ENCODE measurements at places on chromosomes 1 and 21.

DNA sequence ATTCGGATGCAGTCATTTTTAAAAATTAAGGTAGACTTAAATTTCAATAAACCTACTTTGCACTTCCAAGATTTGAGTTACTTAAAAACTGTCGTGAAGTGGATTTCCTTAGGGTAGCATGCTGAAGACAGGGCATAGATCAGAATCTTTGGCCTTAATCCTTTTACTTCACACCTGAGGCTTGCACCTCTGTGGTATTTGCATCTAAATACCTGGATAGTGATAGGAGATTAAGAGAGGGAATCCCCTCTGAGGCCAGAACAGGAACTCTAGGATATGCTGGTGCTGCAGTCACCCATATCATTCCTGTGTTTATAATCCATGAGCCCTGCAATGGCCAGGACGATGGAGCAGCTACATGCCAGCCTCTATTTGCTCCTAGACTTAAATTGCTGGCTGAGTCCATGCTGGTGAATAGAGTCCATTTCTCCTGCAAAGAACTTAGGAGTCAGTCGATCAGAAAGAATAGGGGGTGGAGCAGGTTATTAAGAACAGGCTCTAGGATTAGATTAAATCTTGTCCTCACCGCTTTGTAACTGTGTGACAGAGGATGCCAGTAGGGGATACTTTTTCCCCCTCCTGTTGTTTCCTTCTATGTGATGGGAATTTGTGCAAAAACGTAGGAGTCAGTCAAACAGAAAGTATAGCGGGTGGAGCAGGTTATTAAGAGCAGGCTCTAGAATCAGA, 333.6 kb downstream of the DUSP10 start:
- H3K27ac ChIP-seq = no peak overlapping the region
- DNase-seq = no peak
- no peaks in the 10 kb centered on the region for H3K4me1 ChIP-seq
- H3K36me3 ChIP-seq = no peaks in the 10 kb centered on the region

- H3K4me1 ChIP-seq = peaks cover 4% of the 10 kb centered on the region
- H3K4me3 ChIP-seq = no peak overlapping the region
- peaks cover 58% of the 10 kb centered on the region for H3K27me3 ChIP-seq
- no peak overlapping the region for H3K27ac ChIP-seq
- no peak for DNase-seq
These were observed 9.2 kb downstream of the PDZK1IP1 start for GRCh38 chr1:47180603-47181094.

- peak overlapping the region; percentile 25 for H3K4me3 ChIP-seq
- H3K4me1 ChIP-seq = peaks cover 48% of the 10 kb centered on the region
- H3K27me3 ChIP-seq = no peaks in the 10 kb centered on the region
- H3K27ac ChIP-seq = peak overlapping the region; percentile 96
- H3K36me3 ChIP-seq = peaks cover 11% of the 10 kb centered on the region
These were observed 17.0 kb upstream of the CD2 start for GRCh38 chr1:116737020-116737854.

DNA sequence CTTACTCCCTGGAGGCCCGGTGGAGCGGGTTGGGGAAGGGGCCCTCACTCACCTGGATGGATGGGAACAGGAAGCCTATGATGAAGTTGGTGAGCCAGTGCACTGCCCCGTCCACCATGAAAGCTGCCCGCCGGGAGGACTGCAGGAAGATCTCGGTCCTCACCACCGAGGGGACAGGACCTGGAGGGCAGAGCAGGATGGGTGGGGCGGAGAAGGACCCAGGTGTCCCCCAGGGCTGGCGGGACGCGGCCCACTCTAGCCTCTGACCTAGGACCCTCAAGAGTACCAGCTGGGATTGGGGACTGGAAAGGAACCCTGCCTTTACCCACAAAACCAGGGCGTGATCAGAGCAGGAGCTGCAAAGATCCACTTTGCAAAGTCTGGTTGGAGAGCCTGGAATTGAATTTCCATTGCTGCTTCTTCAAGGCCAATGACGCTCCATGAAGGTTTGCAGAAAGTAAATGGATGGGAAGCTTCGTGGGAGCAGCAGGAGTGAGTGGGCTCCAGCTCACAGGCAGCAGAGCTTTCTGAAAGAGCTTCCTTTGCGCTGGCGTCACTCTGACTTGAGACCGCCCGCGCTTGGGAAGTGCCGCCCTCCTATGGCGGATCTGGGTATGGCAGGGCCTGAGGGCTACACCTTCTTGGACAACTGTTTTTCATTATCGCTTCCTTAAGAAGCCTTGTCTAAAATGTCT, 21.4 kb downstream of the SLC2A7 start:
- peaks cover 13% of the 10 kb centered on the region for H3K4me1 ChIP-seq
- DNase-seq = peak; percentile 91
- H3K27me3 ChIP-seq = peaks cover 35% of the 10 kb centered on the region
- H3K27ac ChIP-seq = peak overlapping the region; percentile 75
- no peaks in the 10 kb centered on the region for H3K36me3 ChIP-seq
- H3K4me3 ChIP-seq = peak overlapping the region; percentile 50

DNA sequence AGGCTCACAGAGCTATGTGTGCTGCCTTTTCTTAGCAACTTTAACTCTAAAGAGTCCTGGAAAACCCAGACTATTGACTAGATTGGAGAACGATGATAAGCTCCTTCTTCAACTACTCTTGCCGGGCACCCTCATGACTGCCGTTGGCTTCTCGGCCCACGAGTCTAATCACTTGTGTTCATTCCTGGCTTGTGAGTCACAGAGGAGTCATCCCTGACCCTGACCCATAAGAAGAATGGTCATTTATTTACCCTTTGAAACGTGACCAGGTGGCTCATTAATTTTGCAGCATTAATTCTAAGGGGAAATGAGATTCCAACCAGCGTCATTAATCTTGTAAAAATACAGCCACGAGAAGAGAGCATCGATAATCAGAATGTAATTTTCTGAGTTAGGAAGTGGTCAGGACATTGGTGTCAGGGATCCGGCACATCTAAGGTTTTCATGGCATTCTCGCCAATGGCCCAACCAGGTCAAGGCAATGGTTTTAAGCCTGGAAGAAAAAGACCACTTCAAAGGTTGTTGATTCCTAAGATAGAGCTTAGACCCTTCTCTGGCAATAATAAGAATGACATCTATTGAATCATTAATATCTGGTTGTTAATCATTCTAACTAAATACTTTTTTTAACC, 183.6 kb upstream of the RUNX1 start:
- H3K27ac ChIP-seq = no peak overlapping the region
- H3K4me3 ChIP-seq = no peak overlapping the region
- peaks cover 42% of the 10 kb centered on the region for H3K4me1 ChIP-seq
- no peak for DNase-seq
- peaks cover 2% of the 10 kb centered on the region for H3K27me3 ChIP-seq

- peak overlapping the region; percentile 6 for H3K27ac ChIP-seq
These were observed 13.4 kb downstream of the LRRC41 start for GRCh38 chr1:46289976-46290375.

GRCh38 chr1:12386130-12386529, 156.3 kb downstream of the VPS13D start:
- H3K27me3 ChIP-seq = no peaks in the 10 kb centered on the region
- peak overlapping the region; percentile 37 for H3K4me3 ChIP-seq
- peaks cover 86% of the 10 kb centered on the region for H3K36me3 ChIP-seq

DNA sequence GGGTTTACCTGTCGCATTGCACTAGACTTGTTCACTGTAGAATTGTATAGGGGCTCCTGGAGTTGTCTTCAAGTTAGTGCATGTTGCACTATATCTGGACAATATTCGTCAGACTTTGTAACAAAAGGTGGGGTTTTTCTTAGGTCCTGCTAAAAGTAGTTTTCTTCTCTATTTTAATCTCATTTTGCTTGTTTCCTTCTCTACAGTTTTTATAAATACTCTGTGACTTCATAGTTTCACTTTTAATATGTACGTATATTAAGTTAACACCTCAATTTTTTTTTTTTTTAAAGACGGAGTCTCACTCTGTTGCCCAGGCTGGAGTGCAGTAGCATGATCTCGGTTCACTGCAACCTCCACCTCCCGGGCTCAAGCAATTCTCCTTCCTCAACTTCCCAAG, 26.5 kb upstream of the MRPS6 start:
- H3K4me1 ChIP-seq = peaks cover 4% of the 10 kb centered on the region
- no peak overlapping the region for H3K27ac ChIP-seq
- no peak overlapping the region for H3K4me3 ChIP-seq
- peaks cover 9% of the 10 kb centered on the region for H3K27me3 ChIP-seq
- DNase-seq = no peak

GRCh38 chr1:213457186-213457585, 406.1 kb downstream of the RPS6KC1 start:
- peaks cover 4% of the 10 kb centered on the region for H3K27me3 ChIP-seq
- H3K4me1 ChIP-seq = no peaks in the 10 kb centered on the region
- no peak for DNase-seq
- no peak overlapping the region for H3K27ac ChIP-seq
- H3K36me3 ChIP-seq = no peaks in the 10 kb centered on the region

DNA sequence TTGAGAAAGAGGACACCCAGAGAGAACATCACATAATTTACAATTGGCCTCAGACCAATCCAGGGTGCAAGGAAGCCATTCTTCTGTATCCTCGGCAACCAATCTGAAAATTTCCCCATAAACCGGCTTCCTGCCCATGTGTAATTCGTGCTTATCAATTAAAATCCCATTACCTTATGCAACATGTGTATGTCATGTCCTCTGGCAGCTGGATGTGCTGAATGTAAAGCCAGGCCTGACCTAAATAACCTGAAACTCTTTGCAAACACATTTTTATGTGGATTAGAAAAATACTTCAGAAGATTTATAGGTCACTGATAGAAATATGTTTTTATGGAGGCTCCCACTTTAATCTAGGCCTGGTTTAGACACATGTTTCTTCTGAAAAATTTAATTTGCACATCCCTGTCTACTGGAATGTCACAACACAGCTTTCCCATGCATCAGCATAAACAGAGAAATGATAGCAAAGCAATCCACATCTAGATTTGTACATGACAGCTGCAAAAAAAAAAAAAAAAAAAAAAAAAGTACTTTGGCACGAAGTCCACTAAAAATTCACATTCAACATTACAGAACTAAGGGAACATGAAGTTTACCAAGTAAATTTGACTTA, 69.4 kb upstream of the SAMSN1 start:
- no peak overlapping the region for H3K4me3 ChIP-seq
- H3K36me3 ChIP-seq = peaks cover 15% of the 10 kb centered on the region
- peaks cover 15% of the 10 kb centered on the region for H3K4me1 ChIP-seq

DNA sequence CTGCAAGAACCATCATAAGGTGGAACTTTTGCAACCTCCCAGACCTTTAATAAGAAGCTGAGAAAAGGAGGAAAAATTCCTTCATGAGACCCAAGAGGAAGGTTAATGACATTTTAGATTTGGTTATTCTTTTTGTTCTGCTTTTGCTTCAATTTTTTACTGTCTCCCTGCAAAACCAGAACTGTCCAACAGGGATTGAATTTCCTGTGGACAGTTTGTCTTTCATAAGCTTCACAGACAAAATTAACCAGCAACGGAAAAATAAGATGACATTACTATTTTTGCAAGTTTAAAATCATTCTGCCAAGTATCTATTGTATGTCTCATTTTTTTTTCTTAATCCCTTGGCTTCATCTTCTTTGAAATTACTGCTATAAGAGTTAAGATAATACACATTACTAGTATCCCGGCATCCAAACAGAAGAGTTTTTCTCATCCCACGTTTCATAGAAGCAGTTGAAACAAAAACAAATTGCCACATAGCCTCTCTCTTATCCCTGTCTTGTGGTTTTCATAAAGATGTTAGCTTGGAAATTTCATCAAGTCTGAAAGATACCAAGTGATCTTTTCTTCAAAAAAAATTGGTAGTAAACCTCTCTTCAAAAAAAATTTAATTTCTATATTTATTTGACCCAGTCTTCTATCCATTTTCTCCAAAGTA, 465.3 kb upstream of the PTBP2 start:
- no peak overlapping the region for H3K27ac ChIP-seq
- no peak for DNase-seq
- H3K4me3 ChIP-seq = no peak overlapping the region
- no peaks in the 10 kb centered on the region for H3K36me3 ChIP-seq
- no peaks in the 10 kb centered on the region for H3K27me3 ChIP-seq

- H3K4me1 ChIP-seq = peaks cover 26% of the 10 kb centered on the region
- no peak for DNase-seq
- no peak overlapping the region for H3K4me3 ChIP-seq
- H3K36me3 ChIP-seq = peaks cover 2% of the 10 kb centered on the region
- H3K27ac ChIP-seq = no peak overlapping the region
- peaks cover 5% of the 10 kb centered on the region for H3K27me3 ChIP-seq
These were observed 48.6 kb downstream of the HIVEP3 start for GRCh38 chr1:41870076-41870562.

- no peaks in the 10 kb centered on the region for H3K36me3 ChIP-seq
- peaks cover 19% of the 10 kb centered on the region for H3K4me1 ChIP-seq
- no peak overlapping the region for H3K4me3 ChIP-seq
- H3K27ac ChIP-seq = no peak overlapping the region
- no peak for DNase-seq
These were observed 83.8 kb upstream of the HOOK1 start for GRCh38 chr1:59730759-59731478.

DNA sequence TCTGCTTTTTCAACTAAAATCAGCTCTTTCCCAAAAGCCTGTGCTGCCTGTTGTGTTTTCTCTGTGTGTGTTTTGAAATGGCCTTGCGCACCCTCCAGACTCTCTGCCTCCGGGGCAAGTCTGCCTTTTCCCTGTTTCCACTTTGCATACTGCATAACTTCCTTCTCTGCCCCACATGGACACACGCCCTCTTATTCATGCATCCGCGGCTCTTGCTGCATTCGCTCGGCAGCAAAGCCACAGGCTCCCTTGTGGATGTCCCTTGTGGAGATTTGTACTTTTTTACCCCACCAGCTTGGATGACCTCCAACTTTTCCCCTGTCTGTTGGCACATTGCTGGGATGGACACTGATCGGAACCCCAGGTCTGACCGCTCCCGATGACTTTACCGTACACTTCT, 147.6 kb downstream of the ADSS2 start:
- H3K4me1 ChIP-seq = peaks cover 10% of the 10 kb centered on the region
- peaks cover 24% of the 10 kb centered on the region for H3K27me3 ChIP-seq
- H3K36me3 ChIP-seq = no peaks in the 10 kb centered on the region
- no peak overlapping the region for H3K27ac ChIP-seq
- DNase-seq = no peak

DNA sequence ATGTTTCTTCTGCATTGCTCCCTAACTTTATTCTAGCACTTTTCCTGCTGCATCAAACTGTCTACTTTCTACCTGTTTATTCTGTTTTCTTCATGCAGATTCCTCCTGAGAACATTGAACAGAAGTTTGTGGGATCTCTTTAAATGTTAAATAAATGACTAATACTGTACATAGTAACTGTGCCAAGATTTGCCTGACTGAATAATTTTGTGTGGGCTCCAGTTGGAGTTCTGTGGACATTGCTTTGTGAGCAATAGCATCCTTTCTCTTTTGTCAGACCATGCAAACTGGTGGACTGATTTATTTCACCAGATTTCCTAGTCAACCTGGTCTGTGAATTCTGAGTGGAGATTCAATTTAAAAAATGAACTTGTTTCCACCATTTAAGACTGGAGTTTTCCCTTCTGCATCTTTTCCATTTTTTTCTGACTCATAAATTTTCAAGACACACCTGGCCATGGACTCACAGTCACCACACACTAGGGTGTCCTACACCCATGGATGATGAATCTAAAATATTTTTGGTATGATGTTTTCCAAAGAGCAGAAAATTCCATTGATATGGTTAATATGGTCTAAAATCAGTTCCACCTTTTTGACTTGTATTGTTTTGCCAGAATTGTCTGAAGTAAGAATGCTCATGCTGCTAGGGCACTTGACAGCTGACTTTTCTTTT, 140.7 kb upstream of the SPAG17 start:
- no peaks in the 10 kb centered on the region for H3K36me3 ChIP-seq
- no peaks in the 10 kb centered on the region for H3K27me3 ChIP-seq
- H3K27ac ChIP-seq = no peak overlapping the region
- H3K4me3 ChIP-seq = no peak overlapping the region
- DNase-seq = no peak
